ENCODE measurements at places on chromosomes 5 and 9. TPM values are rescaled to one million over a fixed set of nuclear protein-coding genes. Genes with fewer than 3 reads are reported as not detected.

The NR2F1 gene
- 19.0 TPM for total RNA-seq

The RPP25L gene
- 20.4 TPM for total RNA-seq

The IL5 gene
- total RNA-seq = not detected

The IL31RA gene
- 0.90 TPM for total RNA-seq

The TAF1L gene
- total RNA-seq = not detected

The GDF9 gene
- 0.18 TPM for total RNA-seq

The CEL gene
- total RNA-seq = under 0.01 TPM

The PCDHAC2 gene
- total RNA-seq = not detected

The SLC1A3 gene
- 1.3 TPM for total RNA-seq

The IL3 gene
- not detected for total RNA-seq

The RASGRF2 gene
- total RNA-seq = 5.3 TPM

The NUDT12 gene
- 10.0 TPM for total RNA-seq

The CCNJL gene
- total RNA-seq = 2.0 TPM

The SPOCK1 gene
- 5.0 TPM for total RNA-seq

The LCN6 gene
- not detected for total RNA-seq

The TAF11L5 gene
- total RNA-seq = not detected

The ST8SIA4 gene
- total RNA-seq = 0.18 TPM

DNA sequence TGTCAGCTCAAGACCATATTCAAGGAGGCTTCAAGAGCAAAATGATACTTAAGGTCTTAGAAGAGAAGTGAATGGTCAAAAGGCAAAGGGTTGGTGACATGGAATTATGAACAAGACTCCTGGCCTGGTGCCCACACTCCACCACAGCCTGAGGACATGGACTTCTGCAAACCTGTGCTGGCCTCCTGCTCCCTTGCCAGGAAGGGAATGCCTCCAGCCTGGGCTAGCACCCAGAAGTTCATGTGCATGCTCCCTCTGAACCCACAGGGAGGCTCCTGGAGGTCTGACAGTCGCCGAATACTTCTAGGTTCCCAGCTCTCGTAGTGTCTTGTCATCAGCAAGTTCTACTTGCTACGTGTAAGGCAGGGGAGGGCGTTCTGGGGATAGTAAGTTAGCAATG, 156.7 kb downstream of the FSTL4 start:
- no peak for DNase-seq

DNA sequence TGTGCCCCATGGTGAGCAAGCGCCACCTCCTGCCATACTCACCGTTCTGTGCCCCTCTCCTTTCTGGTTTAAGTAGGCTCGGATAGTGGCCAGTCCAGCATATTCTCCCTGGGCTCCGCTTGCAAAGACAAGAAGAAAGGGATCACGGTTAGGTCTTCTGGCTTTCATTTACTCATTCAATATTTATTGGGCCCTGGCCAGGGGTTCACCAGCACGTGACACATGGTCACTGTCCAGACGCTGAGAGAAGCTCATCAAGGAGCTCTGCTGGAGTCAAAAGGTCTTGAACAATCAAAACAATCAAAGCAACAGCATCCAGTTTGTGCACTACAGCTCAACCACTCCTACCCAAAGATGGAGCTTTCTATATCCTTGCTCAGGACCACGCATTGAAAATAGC, 80.2 kb downstream of the GLDC start:
- DNase-seq = no peak

- no peak for DNase-seq
Observed at GRCh38 chr5:123746683-123747360, 234.8 kb downstream of the CSNK1G3 start.

DNA sequence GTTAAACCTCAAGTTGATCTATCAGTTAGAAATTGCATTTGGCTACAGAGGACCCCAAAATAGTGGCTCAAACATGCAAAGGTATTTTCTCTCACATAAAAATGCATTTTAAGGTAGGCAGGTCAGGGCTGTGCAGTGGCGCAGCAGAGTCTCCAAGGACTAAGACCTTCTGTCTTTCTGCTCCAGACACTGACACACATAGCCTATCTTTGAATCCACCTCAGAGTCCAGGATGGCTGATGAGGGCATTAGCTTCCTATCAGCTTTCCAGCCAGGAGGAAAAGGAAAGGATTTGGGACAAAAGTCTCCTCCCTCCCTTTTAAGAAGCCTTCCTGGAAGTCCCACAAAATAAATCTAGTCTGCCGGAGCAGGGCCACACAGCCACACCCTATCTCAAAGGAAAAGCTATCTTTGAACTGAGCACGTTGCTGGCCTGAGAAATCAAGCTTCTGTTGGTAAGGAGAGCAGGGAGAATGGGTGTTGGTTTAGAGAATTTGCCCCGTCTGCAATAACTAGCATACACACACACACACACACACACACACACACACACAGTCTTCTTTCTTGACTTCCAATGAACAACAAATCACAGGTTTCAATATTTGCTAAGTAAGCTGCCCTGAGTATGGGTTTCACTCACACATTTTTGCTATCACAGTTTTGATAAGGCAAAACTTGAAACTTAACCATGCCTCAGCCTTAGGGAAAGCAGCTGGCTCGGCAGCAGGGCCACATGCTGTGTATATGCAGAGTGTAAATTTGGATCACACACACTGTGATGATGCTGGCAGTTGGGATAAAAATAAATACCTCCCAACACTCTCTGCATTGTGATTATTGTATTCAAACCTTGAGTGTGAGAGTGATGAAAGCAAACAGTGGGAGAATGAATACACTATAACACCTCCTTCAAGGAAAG, 116.6 kb upstream of the MAP3K1 start:
- no peak for DNase-seq

- DNase-seq = no peak
Observed at GRCh38 chr9:130385257-130385656, 59.5 kb upstream of the ASS1 start.

DNA sequence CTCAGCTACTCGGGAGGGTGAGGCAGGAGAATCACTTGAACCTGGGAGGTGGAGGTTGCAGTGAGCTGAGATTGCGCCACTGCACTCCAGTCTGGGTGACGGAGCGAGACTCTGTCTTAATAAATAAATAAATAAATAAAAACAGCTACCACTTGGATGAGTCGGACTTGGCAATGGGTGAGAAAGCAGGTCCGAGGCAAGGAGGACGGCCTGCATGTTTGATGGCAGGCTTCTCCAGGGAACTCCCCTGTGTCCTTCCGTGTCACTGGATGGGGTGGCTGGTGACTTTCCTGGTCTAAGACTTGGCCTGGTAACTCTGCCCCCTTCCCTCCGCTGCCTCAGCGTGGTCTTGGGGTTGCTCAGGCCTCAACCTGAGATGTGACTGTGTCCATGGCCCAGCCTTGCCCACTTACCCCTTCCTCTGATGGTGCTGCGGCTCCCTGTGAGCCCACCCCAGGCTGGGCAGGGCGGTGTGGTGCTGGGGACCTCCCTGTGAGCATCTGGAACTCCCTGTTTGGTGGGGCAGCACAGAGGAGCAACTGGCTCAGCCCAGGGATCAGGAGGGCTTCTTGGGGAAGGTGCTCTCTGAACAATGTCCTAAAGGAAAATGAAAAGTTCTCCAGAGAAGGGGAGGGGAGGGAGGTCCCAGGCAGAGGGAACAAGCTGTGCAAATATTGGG, 62.5 kb upstream of the PSD2 start:
- no peak for DNase-seq

GRCh38 chr9:12712532-12712931, 19.3 kb downstream of the TYRP1 start:
- no peak for DNase-seq

GRCh38 chr5:78621291-78621738, 27.3 kb downstream of the LHFPL2 start:
- DNase-seq = peak; percentile 56

- DNase-seq = peak; percentile 55
Observed at GRCh38 chr5:172939071-172939470, 20.2 kb upstream of the RPL26L1 start.

DNA sequence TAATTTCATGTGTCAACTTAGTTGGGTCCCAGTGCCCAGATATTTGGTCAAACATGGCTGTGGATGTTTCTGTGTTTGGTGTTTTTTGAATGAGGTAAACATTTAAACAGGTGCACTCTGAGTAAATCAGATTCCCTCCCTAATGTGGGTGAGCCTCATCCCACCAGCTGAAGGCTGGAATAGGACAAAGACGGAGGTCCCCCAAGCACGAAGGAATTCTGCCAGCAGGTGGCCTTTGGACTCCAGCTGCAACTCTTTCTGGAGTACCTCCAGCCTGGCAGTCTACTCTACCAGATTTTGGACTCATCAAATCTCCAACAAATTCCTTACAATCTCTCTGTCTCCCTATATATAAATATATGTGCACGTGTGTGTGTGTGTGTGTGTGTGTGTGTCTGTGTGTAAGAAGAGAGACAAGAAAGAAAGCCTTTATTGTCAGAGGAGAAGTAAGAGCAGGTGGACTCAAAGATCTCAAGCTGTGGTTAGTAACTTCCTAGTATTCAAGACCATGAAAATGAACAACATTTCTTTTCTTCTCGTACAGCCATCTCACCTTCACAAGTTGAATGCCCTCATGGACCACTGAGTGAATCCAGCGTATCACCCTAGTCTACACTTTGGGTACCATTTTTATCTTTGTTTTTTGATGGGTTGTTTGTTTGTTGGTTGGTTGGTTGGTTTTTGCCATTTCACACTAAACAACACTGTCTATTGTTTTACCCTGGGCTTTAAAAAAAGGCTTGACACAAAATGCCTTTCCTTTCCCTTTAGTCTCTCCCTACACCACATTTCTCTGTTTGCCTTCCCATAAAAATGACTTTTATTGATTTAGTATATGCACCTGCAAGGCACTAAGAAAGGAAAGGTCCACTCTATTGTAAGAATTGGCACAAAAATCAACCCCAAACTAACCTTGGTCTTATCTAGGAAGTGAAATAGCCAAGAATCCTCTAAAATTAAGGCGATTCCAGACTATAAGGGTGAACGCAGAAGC, 118.7 kb downstream of the TENT4A start:
- no peak for DNase-seq

DNA sequence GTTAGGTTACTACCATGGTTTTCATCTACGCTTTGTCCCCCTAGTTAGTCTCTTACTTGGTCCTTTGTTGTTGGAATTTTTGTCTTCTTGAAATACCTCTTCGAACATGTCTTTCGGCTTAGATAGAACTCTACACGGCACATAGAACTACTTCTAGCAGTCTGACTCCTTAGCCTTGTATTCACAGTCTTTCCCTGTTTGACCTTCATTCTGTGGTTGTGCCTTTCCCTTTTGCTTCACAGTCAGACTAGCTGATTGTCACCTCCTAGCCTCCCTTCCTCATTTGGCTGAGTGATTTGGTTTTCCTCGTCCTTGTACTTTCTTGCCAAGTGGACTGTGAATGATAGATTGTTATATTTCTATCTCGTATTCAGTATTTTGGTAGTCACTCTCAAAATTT, 10.7 kb downstream of the SMAD5 start:
- no peak for DNase-seq

DNA sequence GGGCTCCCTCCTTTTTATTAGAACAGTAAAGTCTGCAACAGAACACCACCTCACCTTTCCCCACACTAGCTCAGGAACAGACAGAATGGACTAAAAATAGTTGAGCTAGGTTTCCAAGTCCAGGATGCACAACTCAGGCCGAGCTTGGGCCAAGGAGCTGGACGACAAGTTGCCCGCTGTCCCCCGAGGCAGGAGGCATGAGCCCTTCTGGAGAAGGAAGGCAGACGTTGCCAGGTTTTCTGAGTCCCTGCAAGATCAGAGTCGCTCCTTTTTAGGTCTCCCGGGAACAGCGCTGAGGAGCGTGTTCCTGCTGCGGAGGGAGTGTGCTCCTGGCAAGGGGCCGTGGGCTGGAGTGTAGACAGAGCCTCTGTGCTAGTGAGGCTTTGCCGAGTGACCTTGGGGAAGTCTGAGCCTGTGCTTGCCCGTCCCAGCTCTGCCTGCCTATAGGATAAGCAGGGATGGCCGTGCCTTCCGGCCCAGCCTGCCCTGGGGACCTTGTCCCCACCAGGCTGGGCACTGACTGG, 121.6 kb downstream of the WNK2 start:
- no peak for DNase-seq

DNA sequence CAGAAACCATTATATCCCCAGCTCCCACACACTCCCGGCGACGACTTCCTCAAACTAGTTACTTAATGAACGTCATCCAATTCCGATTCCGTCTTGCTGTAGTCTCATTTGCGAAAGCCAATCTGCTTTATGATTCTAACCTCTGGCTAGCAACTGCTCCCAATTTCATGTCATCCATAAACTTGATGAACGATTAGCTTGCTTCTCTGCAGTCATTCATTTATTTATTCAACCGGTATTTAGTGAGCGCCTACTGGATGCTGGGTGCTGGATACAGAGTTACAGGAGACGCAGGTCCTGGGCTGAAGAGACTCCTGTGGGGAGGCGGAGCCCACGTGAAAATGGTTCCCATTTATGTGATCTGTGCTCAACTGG, 46.2 kb downstream of the TSPAN17 start:
- no peak for DNase-seq

GRCh38 chr5:116068028-116068632, 16.7 kb upstream of the COMMD10 start:
- peak; percentile 72 for DNase-seq

GRCh38 chr9:16203729-16204573, 651.1 kb downstream of the CCDC171 start:
- peak; percentile 22 for DNase-seq

- no peak for DNase-seq
Observed at GRCh38 chr5:92248518-92248917, 865.4 kb upstream of the ARRDC3 start.

DNA sequence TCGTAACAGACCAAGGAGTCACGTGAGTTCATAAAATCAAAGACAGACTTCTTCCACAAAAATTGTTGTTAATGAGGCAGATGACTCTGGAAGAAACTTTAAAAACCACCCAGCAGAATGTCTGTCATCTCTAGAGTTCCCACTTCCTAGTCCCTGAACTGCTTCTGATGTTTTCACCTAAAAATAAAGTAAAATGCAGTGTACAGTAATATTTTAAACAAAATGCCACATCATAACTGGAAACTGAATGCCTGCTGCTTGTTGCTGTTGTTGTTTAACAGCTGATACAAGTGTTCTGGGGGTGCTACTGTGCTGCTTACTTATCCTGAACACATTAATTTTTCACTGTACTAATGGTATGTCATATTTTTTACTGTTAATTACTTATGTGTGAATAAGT, 577.2 kb downstream of the MTRR start:
- no peak for DNase-seq

DNA sequence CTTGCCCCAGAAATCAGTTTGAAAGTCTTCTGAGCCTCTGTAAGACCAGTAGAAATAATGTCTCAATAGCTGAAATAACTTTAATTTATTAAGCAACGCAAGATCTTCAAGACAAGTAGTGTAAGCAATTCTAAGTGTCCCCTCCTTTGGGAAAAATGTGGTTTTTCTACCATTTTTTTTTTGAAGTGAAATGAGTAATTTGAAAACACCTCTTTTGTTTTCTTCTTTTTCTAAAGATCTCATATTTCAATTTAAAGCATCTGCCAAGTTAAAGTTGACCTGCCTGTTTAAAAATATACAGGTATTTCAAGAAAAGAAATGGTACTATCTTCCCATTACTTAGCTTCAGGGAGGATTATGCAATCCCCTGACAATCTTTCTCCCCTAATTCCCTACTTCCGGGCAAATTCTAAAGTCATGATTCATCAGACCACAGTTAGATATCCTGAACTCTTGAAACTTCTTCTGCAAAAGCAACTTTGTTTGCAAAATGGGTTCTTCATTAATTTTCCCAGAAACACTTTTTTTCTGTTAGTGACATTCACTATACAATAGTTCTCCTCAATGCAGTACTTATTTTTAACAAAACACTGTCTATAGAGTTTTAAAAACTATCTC, 7.8 kb upstream of the ANXA1 start:
- DNase-seq = peak; percentile 88

GRCh38 chr5:124884114-124884513, 137.7 kb upstream of the ZNF608 start:
- no peak for DNase-seq

Data from IMR-90 (cell line).